ENCODE measurements at places on chromosomes 5 and 9. TPM values are rescaled to one million over a fixed set of nuclear protein-coding genes. Genes with fewer than 3 reads are reported as not detected.

SPATA31A3 gene
- not detected for total RNA-seq

DNA sequence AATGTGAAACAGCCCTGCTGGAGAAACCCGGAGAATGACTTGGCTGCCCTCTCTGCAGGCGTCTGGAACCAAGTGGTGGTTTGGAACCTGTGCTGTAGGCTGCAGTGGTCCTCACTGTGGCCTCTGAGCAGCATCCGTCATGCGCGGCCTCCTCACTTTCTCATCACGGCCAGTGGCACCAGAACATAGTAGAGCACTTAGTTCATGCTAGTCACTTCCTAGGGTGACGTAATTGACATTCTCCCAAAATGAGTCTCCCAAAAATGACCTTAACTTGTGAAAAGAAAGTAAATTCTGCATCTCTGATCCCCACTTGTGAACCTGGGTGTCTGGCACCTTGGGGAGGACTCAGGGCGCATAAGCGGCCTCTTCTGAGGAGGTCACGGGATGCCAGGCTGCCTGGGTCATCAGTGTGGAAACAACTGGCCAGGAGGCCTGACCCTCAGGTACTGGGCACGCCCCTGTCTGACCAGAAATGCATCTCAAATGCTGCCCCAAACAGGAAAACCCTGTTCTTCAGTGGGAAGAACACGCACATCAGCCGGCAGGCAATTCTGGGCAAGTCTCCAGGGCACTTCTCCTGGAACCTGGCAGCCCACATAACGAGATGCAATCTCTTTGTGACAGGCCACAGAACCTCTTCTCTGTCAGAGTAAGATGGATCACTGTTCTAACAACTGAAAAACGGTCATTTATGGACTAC is 36.6 kb upstream of the SPTLC1 start:
- no peak for DNase-seq

DNA sequence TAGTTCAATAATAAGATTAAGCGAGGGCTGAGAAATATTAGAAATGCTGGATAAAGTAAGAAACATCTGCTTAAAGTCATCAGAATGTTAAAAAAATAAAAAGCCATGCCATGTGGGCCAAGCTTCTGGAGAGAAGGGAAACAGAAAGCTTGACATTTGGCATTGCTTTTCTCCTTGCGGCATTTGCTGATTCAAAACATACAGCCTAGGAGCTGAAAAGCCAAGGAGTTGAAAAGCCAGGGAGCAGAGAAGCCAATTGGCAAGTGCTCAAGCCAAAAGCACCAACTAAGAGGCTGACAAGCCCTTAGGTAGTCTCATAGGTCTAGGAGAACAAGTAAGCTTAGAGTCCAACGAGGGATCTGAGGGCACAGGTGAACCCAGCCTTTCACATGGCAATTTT is 754.3 kb downstream of the TLE4 start:
- peak; percentile 36 for DNase-seq

GRCh38 chr5:151173711-151174611 is 16.4 kb upstream of the ANXA6 start:
- DNase-seq: no peak

DNA sequence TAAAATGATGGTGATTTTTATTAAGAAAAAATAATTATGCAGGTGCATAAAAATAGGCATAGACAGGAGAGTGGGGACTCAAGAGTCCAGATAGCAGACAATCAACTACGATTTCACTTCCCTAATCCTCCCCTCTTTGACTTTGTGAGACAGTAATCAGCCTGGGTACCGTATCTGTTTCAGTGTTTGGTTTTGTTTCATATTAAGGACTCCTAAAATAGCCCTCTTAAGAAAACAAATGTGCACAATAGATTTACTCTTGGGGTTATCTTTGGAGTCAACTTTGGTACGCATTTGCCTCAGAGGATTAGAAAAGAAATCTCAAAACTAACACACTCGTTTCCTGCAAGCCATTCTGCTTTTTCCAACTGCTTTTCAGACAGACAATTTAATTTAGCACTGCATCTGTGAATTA is 96.3 kb downstream of the ZNF608 start:
- no peak for DNase-seq

- no peak for DNase-seq
These were observed 153.9 kb upstream of the NFIB start for GRCh38 chr9:14467675-14468374.

DNA sequence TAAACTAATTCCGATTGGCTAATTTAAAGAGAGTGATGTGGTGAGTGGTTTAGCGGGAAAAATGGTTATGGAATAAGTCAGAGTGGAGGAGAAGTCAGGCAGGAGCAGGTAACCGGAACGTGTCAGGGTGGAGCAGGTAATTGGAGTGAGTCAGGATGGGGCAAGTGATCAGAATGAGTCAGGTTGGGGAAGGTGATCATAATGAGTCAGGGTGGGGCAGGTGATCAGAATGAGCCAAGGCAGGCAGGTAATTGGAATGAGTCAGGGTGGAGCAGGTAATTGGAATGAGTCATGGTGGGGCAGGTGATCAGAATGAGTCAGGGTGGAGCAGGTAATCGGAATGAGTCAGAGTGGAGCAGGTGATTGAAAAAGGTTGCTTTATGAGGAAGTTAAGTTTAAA is 101.4 kb downstream of the TMEM167A start:
- DNase-seq: no peak

GRCh38 chr5:51203598-51203997 is 179.7 kb upstream of the ISL1 start:
- no peak for DNase-seq

- DNase-seq: no peak
These were observed 12.0 kb upstream of the NEUROG1 start for GRCh38 chr5:135547590-135548254.

DNA sequence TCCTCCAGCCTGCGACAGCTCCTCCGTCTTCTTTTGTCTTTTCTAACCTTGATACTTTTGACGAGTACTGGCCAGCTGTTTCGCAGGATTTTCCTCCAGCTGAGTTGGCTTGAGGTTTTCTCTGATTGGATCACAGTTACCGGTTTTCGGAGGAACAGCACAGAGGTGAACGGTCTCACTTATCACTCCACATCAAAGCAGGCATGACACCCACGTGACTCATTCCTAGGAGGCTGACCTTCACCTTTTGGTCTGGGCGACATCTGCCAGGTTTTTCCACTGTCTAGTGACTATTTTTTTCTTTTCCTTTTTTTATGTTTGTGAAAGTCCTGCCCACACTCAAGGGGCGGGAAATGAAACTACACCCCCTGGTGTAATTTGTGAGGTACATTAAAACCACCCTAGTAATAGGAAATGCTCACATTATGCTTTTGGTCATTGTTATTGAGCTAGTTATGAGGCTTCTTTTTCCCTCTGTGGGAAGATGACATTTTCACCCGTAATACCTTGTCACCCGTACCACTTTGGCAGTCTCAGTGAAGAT is 319.2 kb downstream of the GADD45G start:
- DNase-seq: peak; percentile 9

- DNase-seq: no peak
These were observed 59.6 kb downstream of the RAI14 start for GRCh38 chr5:34715711-34716110.

GRCh38 chr9:95131023-95131943 is 186.2 kb downstream of the FANCC start:
- DNase-seq: peak; percentile 45

- DNase-seq: no peak
These were observed 17.5 kb downstream of the GOLGA2 start for GRCh38 chr9:128258326-128258725.

- no peak for DNase-seq
These were observed 10.7 kb downstream of the LOX start for GRCh38 chr5:122067390-122067789.

- DNase-seq: no peak
These were observed 8.9 kb downstream of the OTP start for GRCh38 chr5:77629509-77630113.
